ENCODE measurements at places on chromosomes 5 and 9.
A peak's percentile ranks its signal among the peaks of the same experiment; 100 is the strongest.

DNA sequence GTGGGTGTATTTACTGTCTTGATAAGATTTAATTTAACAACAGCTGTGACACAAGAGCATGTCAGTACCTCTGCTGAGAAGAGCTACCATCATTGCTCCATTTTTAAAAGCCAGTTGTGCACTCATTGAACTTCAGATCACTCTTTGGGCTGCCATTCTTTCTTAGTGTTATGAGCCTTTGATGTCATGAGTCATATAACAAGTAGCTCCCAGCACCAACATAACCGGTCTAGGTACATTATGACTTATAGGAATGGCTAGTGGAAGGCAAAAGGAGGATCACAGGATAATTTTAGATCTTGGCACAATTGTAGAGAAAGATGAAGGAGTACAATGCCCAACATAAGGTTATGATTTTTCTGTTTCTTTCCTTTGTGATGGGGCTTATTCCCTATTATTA lies 170.8 kb upstream of the FBN2 start:
- DNase-seq: no peak

- no peak for DNase-seq
These were observed 532.0 kb upstream of the GRAMD2B start for GRCh38 chr5:125891061-125891725.

- DNase-seq: no peak
These were observed 9.3 kb upstream of the ANKDD1B start for GRCh38 chr5:75601996-75602395.

DNA sequence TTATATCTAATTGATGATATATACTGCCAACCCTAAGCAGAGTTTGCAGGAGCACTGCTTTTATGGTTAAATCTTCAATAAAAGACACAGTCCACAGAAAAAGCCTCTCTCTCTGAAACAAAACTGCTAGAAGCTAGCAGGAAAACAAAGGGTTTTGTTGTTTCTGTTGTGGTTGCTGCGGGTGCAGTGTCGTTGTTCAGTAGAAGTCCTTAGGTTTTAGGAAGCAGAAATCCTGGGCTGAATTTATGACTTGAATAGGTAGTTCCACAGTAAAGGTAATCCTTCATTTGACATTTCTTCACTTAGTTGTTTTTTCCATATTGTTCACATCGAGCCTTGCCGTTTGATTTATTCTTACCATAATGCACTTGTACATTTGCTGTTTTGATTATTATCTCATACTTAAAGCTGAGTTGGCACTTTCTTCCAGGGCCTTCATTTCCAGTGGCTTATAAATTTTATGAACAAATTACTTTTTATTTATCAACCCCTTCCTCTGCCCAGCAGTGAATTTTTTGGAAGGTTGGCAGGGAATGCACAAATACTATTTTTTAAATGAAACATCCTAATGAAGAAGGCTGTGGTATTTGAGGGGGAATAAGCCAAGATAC lies 209.6 kb upstream of the SLC30A5 start:
- DNase-seq: peak; percentile 10

GRCh38 chr5:142836048-142836447 lies 65.9 kb downstream of the ARHGAP26 start:
- no peak for DNase-seq

GRCh38 chr9:18394847-18395351 lies 79.1 kb upstream of the ADAMTSL1 start:
- DNase-seq: no peak

GRCh38 chr9:34783951-34784487 lies 74.1 kb upstream of the CCL21 start:
- DNase-seq: no peak

DNA sequence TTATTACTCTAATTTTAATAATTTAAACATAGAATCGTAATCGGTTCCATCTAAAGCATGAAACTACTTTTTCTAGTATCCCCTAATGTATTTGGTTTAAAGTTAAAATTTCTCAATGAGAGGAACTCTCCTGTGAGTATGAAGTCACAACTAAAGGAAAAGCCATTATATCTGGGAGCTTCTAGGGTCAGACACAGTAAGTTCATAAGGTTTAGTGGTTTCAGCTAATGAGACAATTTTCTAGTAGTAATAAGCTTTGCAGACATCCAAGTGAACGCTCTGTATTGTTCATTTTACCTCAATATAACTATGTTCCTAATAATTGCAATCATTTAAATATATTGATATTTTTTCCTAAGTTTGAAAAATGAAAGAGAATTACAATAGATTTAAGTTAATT lies 364.4 kb upstream of the CDH9 start:
- DNase-seq: no peak

- no peak for DNase-seq
These were observed 21.0 kb downstream of the DMGDH start for GRCh38 chr5:79048437-79048836.

DNA sequence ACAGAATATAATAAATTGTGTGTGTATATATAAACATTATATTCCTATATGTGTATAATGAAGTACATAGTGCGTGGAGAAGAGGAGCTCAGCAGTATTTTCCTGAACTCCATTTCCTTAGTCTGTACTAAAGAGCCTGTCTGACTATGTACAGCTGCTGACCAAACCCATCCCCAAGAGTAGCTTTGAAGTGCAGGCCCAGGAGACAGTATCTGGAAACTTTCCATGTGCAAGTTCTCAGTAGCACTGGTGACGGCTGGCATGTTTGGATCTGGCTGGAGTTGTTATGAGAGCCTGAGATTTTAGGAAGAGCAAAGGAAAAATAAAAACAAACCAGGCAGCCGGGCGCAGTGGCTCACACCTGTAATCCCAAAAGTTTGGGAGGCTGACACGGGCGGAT lies 244.2 kb downstream of the RFK start:
- DNase-seq: no peak

- no peak for DNase-seq
These were observed 116.1 kb downstream of the PDZD2 start for GRCh38 chr5:31754741-31755675.

DNA sequence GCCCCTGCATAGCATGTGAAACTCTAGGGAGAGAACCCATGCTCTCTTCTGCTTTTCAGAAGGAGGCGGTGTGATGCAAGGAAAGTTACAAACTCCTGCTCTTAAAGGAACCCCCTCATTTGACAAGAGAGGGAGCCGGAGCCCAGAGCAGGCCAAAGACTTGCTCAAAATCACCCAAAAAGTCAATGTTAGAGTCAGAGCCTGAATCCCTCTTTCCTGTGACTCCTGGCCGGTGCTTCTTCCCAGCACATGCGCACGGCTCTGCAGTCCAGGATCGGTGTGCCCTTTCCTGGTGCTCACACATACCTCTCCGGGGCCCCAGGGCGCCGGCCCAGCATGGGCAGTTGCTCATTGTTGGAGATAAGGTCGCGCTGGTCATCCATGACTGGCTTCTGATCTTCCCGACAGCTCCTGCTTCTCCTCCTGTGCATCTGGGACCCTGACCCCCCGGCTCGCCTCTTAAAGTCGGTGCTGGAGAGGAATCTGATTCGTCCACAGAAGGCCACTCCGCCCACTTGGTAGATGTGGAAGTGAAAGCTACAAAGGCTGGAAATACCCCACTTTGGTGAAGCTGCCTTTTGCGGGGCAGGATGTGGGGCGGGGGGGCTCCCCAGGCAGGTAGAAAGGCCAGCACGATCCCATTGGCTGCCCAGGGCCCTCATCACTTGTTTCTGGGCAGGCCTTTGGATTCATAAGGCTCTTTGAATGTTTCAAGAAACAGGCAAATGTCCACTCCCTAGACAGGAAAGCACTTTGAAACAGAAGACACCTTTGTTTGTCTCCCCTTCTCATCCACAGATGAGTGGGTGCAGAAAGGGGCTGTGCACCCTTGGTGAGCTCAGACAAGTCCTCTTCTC lies at the start of gene CD74:
CD74 (minus strand) TSS at position 592 of the 857 bp plus-strand sequence; CDS start at position 431, 161 bp downstream.
- peak; percentile 98 for DNase-seq

- no peak for DNase-seq
These were observed 35.7 kb downstream of the SECISBP2 start for GRCh38 chr9:89353989-89354388.

DNA sequence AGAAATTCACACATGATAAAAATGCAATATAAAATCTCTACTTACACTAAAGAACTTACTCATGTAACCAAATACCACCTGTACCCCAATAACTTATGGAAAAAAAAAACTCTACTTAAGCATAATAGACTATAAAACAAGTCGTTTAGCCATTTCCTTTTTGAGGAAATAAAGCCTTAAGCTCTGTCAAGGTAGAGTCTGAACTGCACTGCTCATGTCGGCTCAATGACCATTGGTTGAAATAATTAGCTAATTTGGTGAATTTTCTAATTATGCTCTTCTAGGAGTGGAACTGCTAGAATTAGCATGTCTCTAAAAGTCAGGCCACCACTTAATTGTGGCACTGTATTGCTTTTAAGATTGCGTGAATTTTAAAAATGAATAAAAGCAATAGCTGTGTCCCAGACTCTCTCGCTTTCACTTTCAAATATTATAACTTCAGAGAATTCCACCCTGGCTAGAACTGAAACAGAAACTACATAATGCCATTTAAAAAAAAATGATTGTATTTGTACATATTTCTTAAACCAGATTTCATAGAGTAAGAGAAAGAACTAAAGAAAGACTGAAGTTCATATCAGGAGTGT lies 113.0 kb upstream of the PCA3 start:
- peak; percentile 27 for DNase-seq

GRCh38 chr5:131068893-131069643 lies 96.0 kb downstream of the HINT1 start:
- DNase-seq: peak; percentile 71

- DNase-seq: no peak
These were observed 145.0 kb downstream of the MED27 start for GRCh38 chr9:131934673-131935072.

Measured in CD4-positive, alpha-beta T cell treated with Interleukin-17A for 1 hour (primary cell).